ENCODE measurements at places on chromosomes 6 and 20. TPM values are rescaled to one million over a fixed set of nuclear protein-coding genes. Genes with fewer than 3 reads are reported as not detected.

DNA sequence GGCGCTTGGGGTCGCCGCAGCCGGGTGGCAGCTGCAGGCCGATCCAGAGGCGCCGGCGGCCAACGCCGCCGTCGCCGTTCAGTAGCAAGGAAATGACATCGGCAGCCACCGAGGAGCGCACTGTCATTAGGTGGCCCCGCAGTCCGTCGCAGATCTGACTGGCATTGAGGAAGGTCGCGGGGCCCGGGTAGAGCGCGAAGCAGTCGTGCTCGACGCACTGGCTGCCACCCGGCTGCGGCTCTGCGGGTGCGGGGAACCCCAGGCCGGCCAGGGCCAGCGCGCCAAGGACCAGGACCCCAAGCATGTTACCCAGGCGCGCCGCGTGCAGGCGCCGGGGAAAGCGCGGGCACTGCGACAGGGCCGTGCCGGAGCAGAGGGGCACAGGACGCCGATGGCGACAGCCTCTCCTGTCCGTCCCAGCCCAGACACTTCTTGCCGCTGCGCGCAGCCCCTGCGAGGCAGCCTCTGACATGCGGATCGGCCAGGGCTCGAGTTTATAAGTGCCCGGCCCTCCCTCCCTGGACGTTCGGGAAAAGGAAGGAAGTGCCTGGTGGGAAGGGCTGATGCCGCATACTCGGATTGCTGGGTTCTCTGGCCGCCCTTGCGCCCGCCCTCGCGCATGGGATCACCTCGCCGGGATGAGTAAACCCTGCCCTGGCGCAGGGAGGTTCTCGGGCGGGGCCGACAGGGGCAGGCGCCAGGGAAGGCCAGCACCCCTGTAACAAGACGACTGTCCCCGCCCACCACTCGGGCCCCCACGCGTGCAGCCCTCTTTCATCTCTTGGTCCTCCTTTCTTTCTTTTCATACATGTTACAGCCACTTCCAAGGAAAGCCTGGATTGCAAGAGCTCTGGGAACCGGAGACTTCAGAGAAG lies at the start of gene THBD:
TSS of gene THBD (minus strand) at position 472 of the 875 bp plus-strand sequence. CDS start at position 304, 168 bp downstream.
- no peak for DNase-seq

DNA sequence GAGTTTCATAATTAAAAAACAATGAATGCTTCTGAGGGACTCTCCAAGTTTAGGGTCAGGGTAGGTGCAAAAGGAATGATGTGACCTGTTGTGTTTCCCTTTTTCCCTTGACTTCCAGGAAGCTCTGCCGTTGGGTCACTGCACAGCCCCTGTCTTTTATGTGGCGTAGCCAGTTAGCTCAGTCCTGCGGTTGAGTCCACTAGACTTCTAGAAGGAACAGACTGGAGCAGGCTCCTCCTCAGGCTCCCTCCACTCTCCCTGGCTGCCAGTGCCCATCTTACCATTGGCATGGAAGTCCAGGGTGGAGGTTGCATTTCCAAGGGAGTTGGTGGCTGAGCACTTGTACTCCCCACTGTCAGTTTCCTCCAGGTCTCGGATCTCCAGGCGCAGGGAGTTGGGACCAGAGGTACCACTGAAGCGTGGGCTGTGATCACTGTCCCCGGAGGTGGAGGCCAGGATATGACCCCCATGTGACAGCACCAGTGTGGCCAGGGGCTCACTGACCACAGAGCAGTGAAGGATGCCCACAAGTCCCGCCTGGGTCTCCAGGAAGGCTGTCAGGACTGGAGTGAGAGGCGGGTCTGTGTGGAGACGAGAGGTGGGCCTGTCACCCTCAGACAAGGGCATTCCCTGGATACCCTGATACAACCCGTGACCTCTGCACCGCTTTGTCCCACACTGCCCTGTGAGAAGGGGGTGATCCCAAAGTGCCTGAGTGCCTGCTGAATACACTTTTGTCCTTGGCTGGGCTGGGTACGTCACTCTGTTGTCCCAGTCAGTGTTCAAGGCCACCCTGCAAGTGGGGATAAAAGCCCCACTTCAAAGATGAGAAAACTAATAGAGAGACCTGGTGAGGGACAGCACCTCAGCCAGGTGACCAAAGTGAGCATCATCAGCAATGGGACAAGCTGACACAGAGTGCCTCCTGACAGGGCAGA lies 11.1 kb downstream of the SIGLEC1 start:
- no peak for DNase-seq

DNA sequence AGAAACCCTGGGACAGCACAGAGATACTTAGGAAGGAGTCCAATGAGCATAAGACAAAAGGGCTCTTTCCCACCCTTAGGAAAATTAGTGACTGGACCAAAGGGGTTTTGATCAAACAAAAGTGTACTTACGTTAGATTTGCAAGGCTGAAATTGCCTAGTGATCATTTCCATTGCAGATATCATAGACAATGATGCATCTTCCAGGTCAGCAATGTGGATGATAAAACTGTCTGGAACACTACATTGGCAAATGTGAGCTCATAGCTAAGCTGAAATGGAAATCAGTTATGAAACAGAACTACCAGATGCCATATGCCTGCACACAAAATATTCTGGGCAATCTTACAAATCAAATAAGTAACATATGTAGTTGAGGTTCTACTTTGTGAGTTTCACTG lies 34.0 kb downstream of the LY86 start:
- no peak for DNase-seq

LY6G6D gene
- total RNA-seq, result not detected

SPATS1 gene
- total RNA-seq, result not detected

Data from vagina (tissue), 2 donors.